Endothelial cell (in vitro differentiated cells): ENCODE measurements at places on chromosomes 7 and 10.

DNA sequence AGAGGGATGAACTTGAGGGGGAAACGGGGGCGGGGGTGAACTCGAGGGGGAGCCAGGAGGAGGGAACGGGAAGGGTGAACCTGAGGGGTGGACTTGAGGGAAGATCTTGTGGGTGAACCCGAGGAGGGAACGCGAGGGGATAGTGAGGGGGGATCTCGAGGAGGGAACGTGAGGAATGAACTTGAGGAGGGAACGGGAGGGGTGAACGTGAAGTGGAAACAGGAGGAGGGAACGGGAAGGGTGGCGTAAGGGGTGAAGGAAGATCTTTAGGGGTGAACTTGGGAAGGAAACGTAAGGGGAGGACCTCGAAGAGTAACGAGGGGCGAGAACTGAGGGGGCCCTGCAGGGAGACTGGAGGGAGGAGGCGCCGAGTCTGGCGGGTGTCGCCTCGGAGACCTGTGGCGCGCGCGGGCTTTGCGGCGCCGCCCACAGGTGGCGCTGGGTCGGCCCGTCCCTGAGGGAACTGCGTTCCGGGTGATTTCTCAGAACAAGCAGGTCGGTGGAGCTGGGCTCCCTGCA, 651 bp downstream of the MYO3A start:
- peak; percentile 69 for DNase-seq

DNA sequence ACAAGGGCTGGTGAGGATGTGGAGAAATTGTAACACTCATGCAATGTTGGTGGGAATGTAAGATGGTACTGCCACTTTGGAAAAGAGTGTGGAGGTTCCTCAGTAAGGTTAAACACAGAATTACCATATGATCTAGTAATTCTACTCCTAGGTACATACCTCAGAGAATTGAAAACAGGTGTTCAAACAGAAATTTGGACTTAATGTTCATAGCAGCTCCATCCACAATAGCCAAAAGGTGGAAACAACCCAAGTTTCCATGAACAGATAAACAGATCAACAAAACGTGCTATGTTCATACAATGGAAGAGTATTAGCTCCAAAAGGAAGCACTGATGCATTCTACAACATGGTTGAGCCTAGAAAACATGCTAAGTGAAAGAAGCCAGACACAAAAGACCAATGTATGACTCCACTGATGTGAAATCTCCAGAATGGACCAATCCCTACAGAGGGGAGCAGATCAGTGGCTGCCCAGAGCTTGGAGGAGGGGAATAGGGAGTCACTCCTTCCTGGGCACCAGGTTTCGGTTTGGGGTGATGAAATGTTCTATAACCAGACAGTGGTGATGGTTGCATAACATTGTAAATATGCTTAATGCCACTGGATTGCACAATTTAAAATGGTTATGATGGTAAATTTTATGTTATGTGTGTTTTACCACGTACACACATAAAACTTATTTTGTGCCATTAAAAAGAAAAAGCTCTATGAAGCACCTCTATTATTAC, 5.7 kb upstream of the WDR86 start:
- DNase-seq, result no peak

- DNase-seq, result no peak
Observed at GRCh38 chr7:102859799-102860125, 53.0 kb upstream of the LRRC17 start.

DNA sequence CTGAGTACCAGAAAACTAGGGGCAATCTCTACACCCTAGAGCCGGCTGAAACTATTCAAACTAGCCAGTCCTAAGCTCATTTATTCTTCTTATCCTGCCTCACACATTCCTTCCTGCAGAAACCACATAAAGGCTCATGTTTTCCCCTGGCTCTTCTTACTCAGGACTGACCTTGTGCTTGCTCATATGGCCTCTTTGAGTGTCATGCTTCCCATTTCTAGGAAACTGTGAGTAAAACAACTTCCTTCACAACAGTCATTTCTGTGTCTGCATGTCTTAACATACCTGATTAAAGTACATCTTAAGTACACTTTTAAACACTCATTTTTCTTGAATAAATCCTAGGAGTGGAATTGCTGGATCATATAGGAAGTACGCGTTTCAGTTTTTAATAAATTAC, 52.3 kb upstream of the KIAA1217 start:
- DNase-seq, result no peak

GRCh38 chr7:19145434-19146115, 354 bp upstream of the FERD3L start:
- DNase-seq, result no peak

GRCh38 chr7:94514140-94514889, 4.7 kb downstream of the CASD1 start:
- DNase-seq, result no peak

DNA sequence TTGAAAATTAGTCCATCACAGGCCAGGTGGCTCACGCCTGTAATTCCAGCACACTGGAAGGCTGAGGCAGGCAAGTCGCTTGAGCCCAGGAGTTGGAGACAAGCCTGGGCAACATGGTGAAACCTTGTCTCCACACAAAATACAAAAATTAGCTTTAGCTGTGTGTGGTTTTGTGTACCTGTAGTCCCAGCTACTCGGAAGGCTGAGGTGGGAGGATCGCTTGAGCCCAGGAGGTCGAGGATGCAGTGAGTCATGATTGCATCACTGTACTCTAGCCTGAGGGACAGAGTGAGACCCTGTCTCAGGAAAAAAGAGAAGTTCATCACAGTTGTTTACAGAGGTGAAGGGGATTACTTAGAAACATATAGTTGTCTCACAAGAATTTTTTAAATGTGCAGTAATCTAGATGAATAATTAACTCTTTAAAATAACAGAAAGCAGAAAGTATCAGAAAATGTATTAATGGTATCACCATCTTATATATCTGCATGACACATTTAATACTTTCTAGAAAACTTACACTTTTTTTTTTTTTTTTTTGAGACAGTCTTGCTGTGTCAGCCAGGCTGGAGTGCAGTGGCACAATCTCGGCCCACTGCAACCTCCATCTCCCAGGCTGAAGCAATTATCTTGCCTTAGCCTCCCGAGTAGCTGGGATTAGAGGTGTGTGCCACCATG, 8.9 kb downstream of the LCOR start:
- no peak for DNase-seq

DNA sequence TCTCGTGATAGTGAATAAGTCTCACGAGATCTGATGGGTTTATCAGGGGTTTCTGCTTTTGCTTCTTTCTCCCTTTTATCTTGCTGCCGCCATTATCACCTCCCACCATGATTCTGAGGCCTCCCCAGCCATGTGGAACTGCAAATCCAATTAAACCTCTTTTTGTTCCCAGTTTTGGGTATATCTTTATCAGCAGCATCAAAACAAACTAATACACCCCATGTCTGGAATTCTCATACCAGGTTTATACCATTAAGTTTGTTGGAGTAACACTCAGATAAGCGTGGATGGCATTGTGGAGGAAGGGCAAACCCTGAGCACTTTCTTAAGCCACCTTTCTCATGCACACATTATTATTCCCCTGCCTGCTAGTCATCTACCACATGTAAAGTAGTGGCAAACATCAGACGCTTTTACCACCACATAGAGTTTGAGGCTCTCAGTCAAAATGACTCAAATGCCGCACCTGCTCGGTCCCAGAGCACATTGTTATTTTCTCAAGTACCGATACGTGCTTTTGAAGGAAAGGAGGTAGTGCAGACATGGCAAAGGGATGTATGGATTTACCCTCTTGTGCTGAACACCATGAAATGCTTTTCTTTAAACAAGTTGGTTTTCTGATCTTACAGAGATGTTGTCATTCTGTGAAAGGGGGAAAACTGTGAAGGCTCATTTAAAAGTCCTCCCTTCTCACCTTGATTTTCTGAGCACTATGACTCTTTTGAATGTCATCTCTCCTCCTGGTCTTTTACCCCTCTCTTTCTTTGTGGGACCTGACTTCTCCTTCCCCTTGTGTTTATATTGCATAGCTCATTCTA, 429.7 kb downstream of the EXOC4 start:
- DNase-seq, result no peak

GRCh38 chr7:98795741-98796493, 73.9 kb downstream of the TMEM130 start:
- no peak for DNase-seq

DNA sequence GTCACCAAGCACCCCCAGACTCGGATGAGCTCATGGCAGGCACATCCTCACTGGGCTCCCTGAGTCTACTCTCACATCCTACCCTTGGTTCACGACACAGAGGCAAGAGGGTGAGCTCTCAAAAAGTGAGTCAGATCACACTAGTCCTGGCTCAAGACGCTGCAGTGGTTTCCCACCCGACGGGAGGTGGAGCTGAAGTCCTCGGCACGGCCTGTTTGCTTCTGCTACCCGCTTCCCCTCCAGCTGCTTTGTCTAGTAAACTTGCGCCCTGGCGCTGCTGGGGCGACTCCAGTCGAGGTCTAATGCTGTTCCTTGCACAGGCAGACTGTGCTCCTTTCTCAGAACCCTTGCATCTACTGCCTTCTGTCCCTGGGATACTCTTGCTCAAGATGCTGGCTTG, 13.5 kb upstream of the SFMBT2 start:
- DNase-seq, result no peak

GRCh38 chr10:63553473-63553872, 32.3 kb downstream of the REEP3 start:
- no peak for DNase-seq

DNA sequence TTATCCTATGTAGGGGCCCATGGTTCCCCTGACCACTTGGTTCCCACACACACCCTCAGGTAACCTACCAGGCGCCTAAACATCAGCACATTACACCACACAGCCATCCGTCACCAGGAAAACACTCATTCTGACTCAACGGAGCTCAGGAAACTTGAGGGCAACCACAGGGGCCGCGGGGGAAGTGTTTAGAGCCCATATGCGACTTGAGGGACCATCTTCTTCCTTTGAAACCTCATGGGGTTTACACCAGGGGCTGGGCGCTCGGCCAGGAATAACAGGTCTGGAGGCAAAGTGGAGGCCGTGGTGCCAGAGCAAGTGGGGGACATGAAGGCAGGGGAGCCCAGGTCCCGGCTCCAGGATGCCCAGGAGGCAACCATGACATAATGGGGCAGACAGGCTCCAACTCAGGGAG, 1.5 kb downstream of the STX1A start:
- DNase-seq, result no peak

- no peak for DNase-seq
Observed at GRCh38 chr7:88062238-88062637, 128.2 kb downstream of the ADAM22 start.

GRCh38 chr7:21167942-21168341, 259.9 kb upstream of the SP4 start:
- no peak for DNase-seq

DNA sequence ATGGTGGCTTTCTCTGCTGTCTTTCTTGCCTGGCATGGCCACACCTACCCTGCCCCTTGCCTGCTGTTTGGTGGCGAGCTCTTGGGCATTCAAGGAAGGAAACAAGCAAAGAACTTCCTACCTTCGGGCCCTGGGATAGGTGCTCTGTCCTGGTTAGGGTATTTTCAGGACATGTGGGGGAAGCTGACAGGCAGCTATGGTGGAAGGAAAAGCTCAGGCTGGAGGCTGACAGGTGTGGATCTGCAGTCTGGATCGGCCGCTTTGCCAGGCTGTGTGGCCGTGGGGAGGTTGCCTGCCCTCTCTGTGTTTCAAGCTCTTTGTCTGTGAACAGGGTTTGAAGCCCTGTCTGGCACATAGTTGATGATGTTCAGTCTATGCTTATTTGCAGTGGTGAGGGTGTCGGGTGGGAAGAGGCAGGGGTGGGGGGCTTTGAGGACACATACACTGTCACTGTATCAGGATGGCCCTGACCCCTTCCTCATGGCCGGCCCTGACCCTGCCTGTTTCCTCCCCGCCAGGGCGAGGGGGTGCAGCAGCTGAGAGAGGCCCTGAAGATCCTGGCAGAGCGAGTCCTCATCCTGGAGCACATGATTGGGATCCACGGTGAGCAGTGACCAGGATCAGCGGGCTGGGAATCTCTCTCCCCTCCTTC, 73.7 kb downstream of the MYL10 start:
- no peak for DNase-seq

DNA sequence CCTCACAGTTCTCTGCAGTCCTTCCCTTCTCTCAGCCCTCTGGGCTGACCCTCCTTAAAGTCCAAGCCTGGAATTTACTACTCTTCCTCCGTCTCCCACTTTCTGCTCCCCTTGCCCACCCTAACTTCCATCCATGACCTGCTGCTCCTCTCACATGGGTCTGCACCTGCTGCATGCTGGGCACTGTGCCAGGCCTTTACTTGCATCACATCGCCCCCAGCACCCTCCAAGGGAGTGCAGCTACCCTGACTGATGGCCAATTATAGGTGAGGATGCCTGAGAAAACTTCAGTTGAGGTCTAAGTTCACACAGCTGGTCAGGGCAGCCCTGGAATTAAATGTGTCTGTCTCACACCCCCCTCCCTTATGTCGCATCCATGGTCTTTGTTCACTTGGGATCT, 53.6 kb upstream of the ZPBP start:
- DNase-seq, result no peak

- DNase-seq, result no peak
Observed at GRCh38 chr10:5895804-5896203, 5.8 kb downstream of the FBH1 start.

DNA sequence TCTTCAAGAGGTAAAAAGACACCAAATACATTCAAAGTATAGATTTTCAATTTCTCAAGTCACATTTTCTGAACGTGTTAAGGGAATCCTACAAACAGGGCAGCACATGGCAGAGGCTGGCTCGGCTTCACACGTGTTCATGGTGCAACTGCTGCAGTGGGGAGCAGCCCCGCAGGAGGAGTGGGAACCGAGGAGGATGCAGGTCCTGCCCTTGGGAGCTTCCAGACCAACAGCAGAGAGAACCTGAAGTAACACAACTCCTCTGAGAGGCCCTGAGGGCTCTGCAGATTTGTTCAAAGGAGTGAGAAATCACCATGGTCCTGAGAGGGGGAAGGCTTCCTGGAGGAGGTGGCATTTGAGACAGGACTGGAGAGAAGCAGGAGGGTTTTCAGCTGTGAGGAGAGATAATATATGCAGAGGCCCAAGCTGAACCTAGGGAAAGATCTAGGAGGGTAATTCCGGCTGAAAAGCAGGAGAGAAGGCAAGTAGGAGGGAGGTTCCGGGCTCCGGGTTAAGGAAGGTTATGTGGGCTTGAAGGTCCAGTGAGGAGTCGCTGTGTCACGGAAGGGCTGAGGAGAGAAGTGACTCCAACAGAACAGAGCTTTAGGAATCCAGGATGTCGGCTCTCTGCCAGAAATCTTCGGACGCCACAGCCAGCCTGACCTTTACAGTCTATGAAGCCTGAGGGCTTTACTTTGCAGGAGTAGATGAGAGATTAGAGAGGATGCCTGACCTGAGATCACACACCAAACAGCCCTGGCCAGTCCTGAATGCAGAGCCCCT, 77.5 kb downstream of the GPR26 start:
- DNase-seq, result no peak

DNA sequence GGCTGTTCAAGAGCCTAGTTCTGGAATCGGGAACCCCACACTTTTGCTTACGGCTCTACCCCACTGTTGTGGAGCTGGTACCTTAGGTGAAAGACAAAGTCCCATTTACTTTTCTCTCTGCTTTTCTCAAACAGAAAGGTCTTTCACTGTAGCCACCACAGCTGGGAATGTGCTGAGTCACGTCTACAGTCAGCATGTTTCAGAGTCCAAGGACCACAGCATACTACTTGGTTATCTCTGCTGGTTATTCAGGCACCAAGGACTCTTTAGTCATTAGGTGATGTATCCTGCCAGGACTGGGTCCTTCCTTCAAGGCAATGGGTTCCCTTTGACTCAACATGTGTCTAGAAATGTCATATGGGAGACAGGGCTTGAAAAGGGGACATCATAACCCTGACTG, 266.8 kb upstream of the STEAP1 start:
- DNase-seq, result no peak
